ENCODE measurements at places on chromosomes 7 and 10.

- no peak for DNase-seq
Measured at GRCh38 chr7:101021703-101022102, 1.8 kb downstream of the MUC17 start.

- no peak for DNase-seq
Measured at GRCh38 chr10:129033340-129033739, 433.7 kb upstream of the MGMT start.

- no peak for DNase-seq
Measured at GRCh38 chr10:131269776-131270460, 41.6 kb downstream of the TCERG1L start.

DNA sequence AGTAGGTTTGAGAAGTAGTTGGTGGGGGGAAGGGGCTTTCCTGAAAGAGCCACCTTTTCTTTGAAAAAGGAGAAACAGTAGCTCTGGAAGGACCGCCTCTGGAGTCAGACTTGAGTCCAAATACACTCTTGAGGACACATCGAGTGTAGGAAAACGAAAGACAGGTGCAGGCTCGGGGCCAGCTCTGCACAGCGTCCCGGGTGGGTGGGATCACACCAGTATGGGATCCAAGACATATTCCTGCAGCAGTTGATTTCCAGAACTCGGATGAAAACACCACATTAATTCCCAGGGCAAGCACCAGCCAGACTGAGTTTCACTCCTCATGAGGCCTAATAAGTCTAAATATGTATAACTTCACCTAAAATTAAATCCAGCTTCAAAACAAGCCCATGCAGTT, 61.4 kb downstream of the ASB13 start:
- no peak for DNase-seq

- no peak for DNase-seq
Measured at GRCh38 chr7:120743128-120743527, 114.8 kb downstream of the TSPAN12 start.

GRCh38 chr7:90216080-90216674, 4.6 kb downstream of the STEAP2 start:
- no peak for DNase-seq

GRCh38 chr7:99129001-99129400, 14.9 kb downstream of the SMURF1 start:
- no peak for DNase-seq

GRCh38 chr10:109741712-109742111, 181.6 kb downstream of the XPNPEP1 start:
- DNase-seq: no peak

DNA sequence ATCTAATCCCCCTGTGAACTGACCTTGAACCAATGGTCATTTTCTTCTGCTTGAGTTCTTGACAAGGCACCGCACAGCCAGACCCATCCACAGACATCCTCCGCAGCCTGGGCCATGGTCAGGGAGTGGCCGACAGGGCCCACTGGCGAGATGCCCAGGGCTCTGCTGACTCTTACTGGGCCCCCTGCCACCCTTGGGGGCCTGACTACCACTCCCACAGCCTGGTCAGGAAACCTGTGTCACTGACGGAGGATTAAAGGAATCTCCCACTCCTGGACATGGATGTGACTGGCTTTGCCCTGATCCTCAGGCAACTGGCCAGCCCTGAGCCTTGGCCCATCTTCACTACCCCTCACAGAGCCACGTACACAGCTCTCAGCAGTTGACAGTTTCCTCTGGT, 50.4 kb upstream of the ENO4 start:
- DNase-seq: no peak
